Stimulated activated CD4-positive, alpha-beta T cell treated with anti-CD3 and anti-CD28 coated beads, Interleukin-12 subunit alpha, Interleukin-12 subunit beta, amount 100 ng/mL, for 24 hours (primary cell): ENCODE measurements at places on chromosomes 6 and 20.

DNA sequence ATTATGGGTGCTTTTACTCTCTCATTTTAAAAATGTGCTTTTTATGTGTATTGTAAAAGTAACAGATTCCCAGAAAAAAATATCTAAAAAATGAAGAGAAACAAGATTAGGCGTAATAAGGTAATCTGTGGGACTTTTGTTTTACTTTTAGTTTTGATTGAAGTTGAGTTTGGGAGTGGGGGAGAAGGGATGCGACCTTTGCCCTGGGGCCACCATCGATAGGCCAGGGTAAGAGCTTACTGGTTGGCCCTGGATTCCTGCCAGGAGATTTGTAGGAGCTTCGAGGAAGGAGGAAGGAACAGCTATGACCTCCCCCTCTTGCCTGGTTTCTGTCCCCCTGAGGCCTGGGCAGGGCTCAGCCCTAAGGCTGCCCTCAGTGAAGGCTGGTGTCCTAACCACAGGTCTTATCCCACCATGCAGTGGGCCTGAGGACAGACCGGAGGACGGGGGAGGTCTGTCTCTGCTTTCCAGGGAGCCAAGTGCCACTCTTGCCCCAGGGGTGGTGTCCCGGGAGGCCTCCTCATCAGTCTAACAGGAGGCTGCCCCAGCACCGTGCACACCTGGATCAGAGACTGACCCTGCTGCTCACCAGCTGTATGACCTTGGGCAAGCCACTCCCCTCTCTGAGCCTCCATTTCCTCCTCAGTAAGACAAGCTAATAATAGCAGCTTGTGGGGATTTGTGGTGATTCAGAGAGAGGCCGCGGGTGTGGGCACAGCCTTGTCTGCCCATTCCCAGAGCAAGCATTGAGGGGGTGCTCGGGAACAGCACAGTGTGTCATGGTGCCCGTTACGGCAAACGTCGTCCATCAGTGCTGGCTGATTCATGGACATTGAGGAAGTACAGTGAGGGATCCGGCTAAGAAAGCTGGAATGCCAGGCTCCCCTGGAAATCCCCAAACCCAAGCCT lies 21.2 kb downstream of the TGM2 start:
- DNase-seq: no peak

GRCh38 chr6:43948527-43949485 lies 178.4 kb downstream of the MRPL14 start:
- DNase-seq: no peak

DNA sequence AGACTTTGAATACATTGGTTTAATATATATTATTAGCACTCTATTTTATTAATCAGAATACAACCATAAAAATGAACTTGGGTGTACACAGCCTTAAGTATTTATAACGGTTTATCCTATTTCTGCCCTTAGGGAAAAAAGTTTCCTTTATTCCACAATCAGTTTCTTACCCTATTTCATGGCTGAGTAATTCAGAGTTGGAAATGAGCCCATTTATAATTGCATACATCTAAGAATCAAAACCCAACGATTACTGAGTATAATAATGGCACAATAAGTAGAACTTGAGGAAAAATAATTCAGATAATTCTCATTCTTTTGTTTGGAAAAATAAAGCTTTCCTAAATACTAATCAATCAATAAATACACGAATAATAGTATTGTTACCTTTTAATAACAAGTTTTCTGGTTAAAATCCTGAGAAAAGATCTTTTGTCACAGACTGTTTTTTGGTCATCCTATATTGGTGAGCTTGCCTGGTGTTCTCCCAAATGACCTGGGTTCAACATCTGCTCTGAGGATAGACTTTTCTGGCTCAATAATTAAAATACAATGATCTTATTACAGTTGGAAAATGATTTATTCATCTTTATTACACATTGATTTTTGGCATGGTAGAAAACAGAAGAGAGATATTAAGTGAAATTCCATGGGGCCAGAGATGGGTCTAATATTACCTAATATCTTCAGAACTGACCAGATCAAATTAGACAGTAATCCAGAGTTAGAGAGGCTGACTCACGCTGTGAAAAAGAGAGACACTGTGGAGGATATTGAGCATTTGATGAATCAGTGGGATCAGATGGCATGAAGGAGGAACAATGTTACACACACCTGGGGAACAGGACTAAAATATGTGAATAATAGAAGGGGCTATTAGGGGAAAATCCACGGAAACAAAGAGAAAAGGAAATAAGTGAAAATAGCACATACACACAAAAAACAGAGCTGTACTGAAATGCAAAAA lies 162.1 kb upstream of the TBX18 start:
- no peak for DNase-seq

DNA sequence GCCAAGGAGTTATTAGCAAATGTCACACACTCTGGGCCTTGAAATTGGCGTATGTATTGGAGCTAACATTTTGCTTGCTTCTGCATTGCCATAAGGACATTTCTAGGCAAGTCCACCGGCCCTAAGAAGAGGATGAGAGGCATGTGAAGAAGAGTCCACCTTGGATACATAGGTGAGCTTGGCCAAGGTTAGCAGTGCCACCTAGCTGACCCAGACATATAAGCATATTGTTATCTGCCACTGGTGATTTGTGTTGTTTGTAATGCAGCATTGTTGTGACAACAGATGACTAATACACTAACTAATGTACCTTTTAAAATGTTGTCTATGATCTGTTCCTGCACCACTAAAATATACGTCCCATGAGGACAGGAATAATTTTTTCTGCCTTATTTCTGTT lies 24.8 kb upstream of the HLA-DQA2 start:
- DNase-seq: no peak

DNA sequence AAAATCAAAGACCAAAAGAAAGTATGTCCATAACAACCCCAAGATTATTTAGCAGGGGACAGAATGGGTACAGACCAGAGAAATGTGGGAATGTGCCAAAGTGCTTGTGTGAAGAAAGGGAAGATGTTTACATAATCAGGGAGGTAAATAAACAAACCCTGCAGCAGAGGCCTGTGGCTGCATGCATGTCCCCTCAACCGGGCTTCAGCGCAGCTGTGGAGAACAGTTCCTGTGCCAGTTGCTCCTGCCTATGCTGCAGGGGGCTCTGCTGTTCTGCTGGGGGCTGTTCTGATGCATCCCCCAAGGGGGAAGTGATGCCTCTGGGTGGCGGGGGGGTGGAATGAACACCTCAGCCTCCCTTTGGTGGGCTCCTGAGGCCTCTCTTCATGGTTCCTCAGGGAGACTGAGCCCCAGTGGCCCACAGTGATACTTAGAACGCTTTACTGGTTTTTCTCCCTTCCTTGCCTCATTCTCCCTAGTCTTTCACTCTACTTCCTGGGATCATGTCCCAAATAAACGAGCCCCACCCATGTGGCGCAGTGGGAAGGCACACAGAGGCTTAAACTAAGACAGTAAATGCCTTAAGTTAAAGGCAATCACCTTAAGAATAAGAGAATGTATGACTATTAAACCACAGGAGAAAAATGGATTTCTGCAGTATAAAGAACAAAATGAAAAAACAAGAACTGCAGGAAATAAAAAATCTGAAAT lies 23.0 kb downstream of the RAB23 start:
- DNase-seq: no peak

GRCh38 chr20:3248993-3249347 lies 10.0 kb upstream of the SLC4A11 start:
- DNase-seq: no peak

DNA sequence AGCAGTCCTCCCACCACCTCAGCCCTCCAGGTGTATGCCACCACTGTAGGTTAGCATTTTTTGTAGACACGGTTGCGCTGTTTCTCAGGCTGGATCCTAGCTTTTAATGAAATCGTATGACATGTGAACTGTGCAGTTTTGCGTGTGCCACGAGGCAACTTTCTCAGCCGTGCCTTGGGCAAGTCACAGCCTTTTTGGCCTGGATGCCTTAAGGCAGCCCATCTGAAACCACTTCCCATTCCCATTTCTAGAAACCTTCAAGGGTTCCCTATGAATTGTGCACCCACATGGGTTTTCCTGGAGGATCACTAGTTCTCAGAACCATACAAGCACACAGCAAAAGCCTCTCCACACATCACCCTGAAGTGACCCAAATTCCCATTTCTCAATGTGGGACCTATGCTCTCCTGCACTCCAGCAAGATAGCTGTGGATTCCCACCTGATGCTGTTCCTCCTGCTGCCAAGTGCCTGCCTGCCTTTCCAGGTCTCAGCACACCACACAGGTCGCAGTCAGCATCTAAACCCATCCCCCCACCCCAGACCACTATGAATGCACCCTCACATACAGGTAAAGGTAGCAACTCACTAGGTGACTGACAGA lies 28.9 kb downstream of the SNX5 start:
- no peak for DNase-seq

DNA sequence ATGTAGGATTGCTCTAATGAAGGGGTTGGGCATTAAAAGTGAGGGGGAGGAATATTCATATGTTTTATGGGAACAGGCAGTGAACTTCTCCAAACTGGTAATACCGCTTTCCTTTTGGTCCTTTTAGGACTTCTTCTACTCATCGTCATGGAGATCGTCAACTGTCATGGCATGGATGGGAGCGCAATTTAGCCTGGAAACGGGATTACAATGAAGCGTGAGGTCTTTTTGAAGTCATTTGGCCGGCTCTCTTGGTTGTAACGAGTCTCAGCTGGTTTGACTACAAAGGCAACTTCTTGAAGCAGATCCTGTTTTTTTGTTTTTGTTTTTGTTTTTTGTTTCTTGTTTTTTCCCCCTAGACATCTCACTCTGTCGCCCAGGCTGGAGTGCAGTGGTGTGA lies 1.4 kb upstream of the HLA-E start:
- no peak for DNase-seq

DNA sequence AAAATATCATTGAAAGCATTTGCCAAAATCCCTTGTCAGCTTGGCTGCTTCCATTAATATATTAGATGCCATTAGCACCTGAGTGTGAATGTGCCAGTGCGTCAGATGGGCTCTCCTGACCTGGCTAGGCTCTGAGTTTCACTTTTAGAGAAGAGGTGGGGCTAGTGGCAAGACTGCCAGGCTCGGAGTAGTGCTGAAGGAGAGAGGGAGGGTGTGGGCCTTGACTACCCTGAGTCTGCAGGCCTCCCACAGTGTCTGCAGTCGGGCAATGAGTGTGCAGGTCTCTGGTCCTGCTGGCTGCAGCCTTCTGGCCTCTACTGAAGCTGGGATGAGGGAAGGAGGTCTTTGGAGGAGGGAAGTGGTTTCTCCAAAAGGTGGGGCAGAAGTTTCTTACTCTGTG lies 34.6 kb upstream of the PNPLA1 start:
- DNase-seq: no peak

GRCh38 chr6:87016772-87017171 lies 78.1 kb downstream of the CGA start:
- DNase-seq: no peak

GRCh38 chr6:157045831-157046454 lies 268.8 kb downstream of the ARID1B start:
- DNase-seq: no peak

GRCh38 chr6:2708456-2708855 lies 42.3 kb downstream of the MYLK4 start:
- no peak for DNase-seq

- DNase-seq: no peak
Measured at GRCh38 chr6:1575210-1576041, 34.3 kb upstream of the FOXC1 start.

DNA sequence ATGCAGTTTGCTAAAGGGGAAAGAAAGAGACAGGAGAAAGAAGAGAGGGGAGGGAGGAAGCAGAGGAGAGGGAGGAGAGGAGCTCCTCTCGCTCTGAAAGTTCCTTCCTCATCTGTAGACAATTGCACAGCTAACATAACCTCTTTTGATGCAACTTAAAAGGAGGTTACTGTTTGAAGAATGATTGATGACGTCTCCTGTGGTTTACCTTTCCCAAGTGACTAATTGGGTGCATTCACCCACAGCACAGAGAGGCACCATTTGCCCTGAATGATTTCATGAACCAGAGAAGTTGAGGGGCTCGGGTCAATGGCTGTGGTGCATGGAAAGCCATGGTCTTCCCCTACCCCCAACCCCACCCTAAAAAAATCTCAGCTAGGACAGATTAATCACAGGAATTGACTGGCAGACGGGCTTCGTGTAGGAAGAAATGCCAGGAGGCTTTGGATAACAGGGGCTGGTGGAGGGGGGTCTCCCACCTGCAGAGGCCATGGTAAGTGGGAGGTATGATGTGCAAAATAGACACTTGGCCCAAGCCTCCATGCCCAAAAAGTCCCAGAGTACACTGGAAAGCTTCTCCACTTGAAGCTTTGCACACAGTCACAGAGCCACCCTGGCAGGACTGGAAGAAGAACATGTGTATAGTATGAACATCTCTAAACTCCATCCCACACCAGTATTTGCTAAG lies 213.7 kb downstream of the ANKRD60 start:
- no peak for DNase-seq

DNA sequence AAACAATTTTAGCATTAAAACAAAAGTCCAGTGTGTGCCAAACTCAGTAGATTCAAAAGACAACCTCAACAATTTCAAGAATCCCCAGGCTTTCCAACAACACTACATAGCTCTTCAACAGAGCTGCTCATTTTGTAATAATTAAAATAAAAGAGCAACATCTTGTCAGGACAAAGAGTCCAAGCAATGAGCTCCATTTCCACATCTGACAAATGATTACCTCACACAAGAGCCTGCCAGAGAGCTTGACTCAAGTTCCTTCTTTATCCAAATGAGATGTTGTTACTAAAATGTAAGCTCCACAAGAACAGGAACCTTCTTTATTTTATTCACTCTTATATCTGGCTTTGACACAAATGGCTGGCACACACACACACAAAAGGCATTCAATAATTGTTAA lies 449.8 kb downstream of the HACE1 start:
- DNase-seq: no peak

- DNase-seq: no peak
Measured at GRCh38 chr6:85496009-85496579, 46.2 kb downstream of the NT5E start.

- no peak for DNase-seq
Measured at GRCh38 chr20:8875586-8875985, 193.3 kb upstream of the PLCB4 start.

DNA sequence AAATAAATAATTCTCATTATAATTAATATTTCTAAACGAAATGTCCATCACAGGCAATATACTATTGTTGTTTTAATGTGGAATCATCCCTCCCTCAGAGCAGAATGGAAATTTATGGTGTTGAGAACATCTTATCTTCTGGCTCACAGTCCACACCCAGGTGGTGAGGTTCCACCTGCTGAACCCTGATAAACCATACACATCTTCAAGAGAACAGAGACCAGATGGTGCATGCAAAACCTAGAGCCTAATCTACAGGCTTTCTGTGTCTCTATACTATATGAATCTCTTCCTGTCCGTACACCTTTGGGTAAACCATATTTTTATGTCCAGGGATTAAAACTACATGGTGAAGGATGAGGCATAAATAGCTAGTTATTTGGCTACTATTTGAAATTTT lies 52.3 kb upstream of the UFL1 start:
- no peak for DNase-seq

DNA sequence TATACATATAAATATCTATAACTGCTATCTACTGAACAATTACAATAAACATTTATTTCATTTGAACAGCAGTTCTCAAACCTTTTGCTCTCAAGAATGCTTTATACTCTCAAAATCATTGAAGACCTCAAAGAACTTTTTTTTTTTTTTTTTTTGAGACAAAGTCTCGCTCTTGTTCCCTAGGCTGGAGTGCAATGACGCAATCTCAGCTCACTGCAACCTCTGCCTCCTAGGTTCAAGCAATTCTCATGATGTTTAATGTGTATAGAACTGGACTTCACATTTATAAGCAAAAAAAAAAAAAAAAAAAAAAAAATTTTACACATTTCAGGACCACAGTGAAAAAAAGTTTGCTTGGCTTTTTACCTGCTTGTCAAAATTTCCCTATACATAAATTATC lies 11.7 kb downstream of the UBE2V1 start:
- no peak for DNase-seq
